ENCODE measurements at places on chromosomes 7 and 10. TPM values are rescaled to one million over a fixed set of nuclear protein-coding genes. Genes with fewer than 3 reads are reported as not detected.

- no peak overlapping the region for H3K27ac ChIP-seq
- DNase-seq: no peak
- no peaks in the 10 kb centered on the region for H3K36me3 ChIP-seq
- H3K27me3 ChIP-seq: no peaks in the 10 kb centered on the region
- H3K4me1 ChIP-seq: no peaks in the 10 kb centered on the region
- no peak overlapping the region for H3K4me3 ChIP-seq
These were observed 484.2 kb downstream of the PLXNA4 start for GRCh38 chr7:132092106-132092505.

KIAA1549 gene
- 0.95 TPM for total RNA-seq

GRCh38 chr7:22355620-22356009, 1.3 kb downstream of the RAPGEF5 start:
- DNase-seq: no peak
- no peak overlapping the region for H3K27ac ChIP-seq
- H3K36me3 ChIP-seq: no peaks in the 10 kb centered on the region
- no peak overlapping the region for H3K4me3 ChIP-seq
- H3K4me1 ChIP-seq: no peaks in the 10 kb centered on the region

DNA sequence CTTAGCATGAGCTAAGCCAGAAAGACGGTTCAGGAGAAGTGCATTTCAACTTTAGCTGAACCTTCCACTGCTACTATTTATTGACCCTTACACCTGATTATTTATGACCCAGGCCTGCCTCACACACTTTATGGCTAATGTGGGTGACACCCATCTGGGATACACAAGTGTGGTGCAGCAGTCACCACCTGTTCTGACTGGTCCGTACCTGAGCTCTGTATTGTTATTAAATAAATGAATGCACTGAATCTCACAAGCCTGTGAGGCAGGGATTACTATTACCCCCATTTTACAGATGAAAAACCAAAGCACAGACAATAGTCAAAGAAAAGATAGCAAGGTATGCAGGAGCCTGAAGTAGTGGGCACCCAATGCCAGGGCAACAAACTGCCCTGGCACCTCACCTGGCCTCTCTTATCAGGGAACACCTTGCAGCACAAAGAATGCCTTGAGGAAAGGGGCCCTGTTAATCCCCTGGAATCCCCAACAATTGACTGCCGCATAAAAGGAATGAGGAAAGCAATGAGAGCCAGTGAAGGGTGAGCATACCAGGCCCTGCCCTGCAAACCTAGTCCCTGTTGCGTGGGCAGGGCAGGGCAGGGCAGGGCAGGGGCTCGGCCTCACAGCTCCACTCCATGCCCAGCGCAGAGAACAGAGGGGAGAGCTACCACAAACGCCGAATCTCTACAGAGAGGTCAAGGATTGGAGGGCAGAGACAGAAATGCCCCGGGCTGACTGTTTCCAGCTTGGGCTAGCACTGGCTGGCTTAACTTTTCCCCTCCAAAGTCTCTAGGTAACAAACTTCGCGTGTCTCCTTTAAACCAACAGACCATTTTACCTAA, 1.3 kb downstream of the ANXA11 start:
- peak overlapping the region; percentile 98 for H3K27ac ChIP-seq
- no peaks in the 10 kb centered on the region for H3K36me3 ChIP-seq
- H3K4me1 ChIP-seq: peaks cover 81% of the 10 kb centered on the region
- no peak for DNase-seq
- H3K27me3 ChIP-seq: no peaks in the 10 kb centered on the region
- H3K4me3 ChIP-seq: peak overlapping the region; percentile 91

- H3K27ac ChIP-seq: no peak overlapping the region
- H3K27me3 ChIP-seq: no peaks in the 10 kb centered on the region
- DNase-seq: no peak
- no peak overlapping the region for H3K4me3 ChIP-seq
These were observed 293.4 kb upstream of the RNF32 start for GRCh38 chr7:156347132-156347531.

SEMA3C gene
- 89.2 TPM for total RNA-seq

DNA sequence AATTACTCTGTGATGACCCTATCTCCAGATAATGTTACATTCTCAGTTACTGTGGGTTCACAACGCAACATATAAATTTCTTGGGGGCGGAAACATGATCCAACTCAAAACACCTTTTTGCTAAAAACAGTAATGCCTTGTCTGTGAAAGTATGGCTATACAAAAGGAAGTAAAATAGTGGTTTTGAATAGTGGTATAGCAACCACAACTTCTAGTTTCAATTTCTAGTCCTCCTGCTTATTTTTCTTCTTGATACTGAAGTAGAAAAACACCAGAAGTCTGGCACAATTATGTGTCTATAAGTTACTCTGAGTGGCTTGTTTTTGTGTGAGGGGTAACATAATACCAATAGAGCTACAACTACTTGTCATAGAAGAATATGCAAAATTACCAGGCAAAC, 21.5 kb upstream of the ZNF800 start:
- H3K4me3 ChIP-seq: no peak overlapping the region
- H3K27ac ChIP-seq: no peak overlapping the region
- H3K27me3 ChIP-seq: no peaks in the 10 kb centered on the region
- H3K4me1 ChIP-seq: no peaks in the 10 kb centered on the region
- no peak for DNase-seq

All from thoracic aorta (tissue), 2 donors.